ENCODE measurements at places on chromosomes 7 and 10. TPM values are rescaled to one million over a fixed set of nuclear protein-coding genes. Genes with fewer than 3 reads are reported as not detected.

- no peaks in the 10 kb centered on the region for H3K36me3 ChIP-seq
- H3K4me1 ChIP-seq = no peaks in the 10 kb centered on the region
- H3K27me3 ChIP-seq = peaks cover 43% of the 10 kb centered on the region
- H3K27ac ChIP-seq = no peak overlapping the region
- no peak for DNase-seq
These were observed 91.0 kb downstream of the PTPRE start for GRCh38 chr10:127997937-127998336.

GRCh38 chr7:16874066-16874465 lies 7.7 kb downstream of the AGR3 start:
- no peaks in the 10 kb centered on the region for H3K27me3 ChIP-seq
- peaks cover 4% of the 10 kb centered on the region for H3K4me1 ChIP-seq
- no peak for DNase-seq
- no peak overlapping the region for H3K4me3 ChIP-seq
- no peak overlapping the region for H3K27ac ChIP-seq

GRCh38 chr10:104630731-104631130 lies 10.4 kb upstream of the SORCS3 start:
- H3K4me1 ChIP-seq = no peaks in the 10 kb centered on the region
- H3K27ac ChIP-seq = no peak overlapping the region
- no peak for DNase-seq
- H3K4me3 ChIP-seq = no peak overlapping the region

The CYP26A1 gene
- 3.4 TPM for total RNA-seq

The ENTPD1 gene
- not detected for total RNA-seq

GRCh38 chr7:25823571-25823970 lies 328.4 kb upstream of the NFE2L3 start:
- H3K4me1 ChIP-seq = peaks cover 5% of the 10 kb centered on the region
- H3K4me3 ChIP-seq = no peak overlapping the region
- H3K36me3 ChIP-seq = no peaks in the 10 kb centered on the region
- no peak for DNase-seq

GRCh38 chr7:44978511-44979366 lies at the start of gene MYO1G:
MYO1G (minus strand) TSS chr7:44979015; CDS start chr7:44978961, 54 bp downstream.
- peaks cover 9% of the 10 kb centered on the region for H3K36me3 ChIP-seq
- DNase-seq = no peak
- peak within 1 kb of the TSS; percentile 64 for H3K27ac ChIP-seq
- H3K27me3 ChIP-seq = no peaks in the 10 kb centered on the region

GRCh38 chr7:42747044-42747443 lies 164.8 kb downstream of the C7orf25 start:
- no peak overlapping the region for H3K4me3 ChIP-seq
- no peak overlapping the region for H3K27ac ChIP-seq
- DNase-seq = no peak
- no peaks in the 10 kb centered on the region for H3K36me3 ChIP-seq

DNA sequence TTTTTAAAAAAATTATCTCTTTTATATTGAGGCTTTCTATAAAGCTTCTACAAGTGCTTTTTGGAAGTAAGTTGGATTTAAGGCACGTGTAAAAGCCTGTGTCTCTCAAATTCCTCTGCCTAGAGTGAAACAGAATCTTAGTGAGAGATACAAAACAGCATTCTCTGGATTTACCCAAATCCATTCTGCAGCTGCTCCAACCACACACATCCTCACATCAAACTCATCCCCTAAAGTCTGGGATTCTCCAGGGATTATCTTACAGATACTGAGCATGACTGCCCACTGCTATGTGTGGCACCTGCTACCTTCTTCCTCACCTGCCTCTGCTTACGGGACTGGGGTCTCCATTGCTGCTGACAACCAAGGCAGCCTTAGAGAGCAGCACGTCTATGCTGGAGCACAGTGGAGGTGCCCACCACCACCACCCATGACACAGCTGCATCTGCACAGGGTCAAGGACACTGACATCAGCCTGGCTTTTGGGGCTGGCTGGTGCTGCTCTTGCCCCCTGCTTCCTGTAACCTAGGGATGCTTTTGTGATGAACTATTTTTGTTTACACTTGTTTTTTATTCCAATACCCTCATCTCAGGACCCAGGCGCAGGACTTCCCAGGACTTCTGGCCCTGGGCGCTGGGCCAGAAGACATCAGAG lies 139.2 kb upstream of the NAMPT start:
- no peaks in the 10 kb centered on the region for H3K36me3 ChIP-seq
- peaks cover 8% of the 10 kb centered on the region for H3K4me1 ChIP-seq
- H3K27ac ChIP-seq = no peak overlapping the region
- DNase-seq = no peak
- H3K27me3 ChIP-seq = no peaks in the 10 kb centered on the region
- H3K4me3 ChIP-seq = no peak overlapping the region

Measured in progenitor cell of endocrine pancreas (in vitro differentiated cells).